CD4-positive, alpha-beta T cell (primary cell): ENCODE measurements at places on chromosomes 12 and 14.

- no peak for DNase-seq
Measured at GRCh38 chr12:115267891-115268290, 583.9 kb upstream of the TBX3 start.

GRCh38 chr12:98259693-98260092 is 255.7 kb upstream of the TMPO start:
- DNase-seq: no peak

- no peak for DNase-seq
Measured at GRCh38 chr14:93619176-93619793, 169.0 kb downstream of the PRIMA1 start.

- no peak for DNase-seq
Measured at GRCh38 chr14:69584389-69584788, 9.7 kb upstream of the CCDC177 start.

- peak; percentile 40 for DNase-seq
Measured at GRCh38 chr14:89618811-89619551, 201.9 kb upstream of the FOXN3 start.

- no peak for DNase-seq
Measured at GRCh38 chr12:2561367-2561766, 233.4 kb upstream of the FKBP4 start.

DNA sequence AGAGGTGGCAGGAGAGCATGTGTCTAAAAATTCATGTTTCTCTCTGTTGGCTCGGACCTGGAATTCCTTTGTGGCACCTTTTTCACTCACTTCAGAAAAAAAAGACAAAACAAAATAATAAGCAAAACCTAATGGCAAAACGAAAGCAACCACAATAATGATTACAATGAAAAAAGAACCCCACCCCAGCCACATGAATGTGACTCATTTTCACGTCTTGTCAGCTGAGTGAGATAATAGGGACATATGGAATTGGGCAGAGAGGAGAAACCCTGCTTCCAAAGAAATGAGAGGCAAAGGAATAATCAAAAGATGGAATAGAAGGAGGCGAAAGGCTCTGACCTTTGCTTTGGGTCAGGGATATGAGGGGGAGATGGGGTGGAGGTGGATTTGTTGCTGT is 143.4 kb downstream of the SLC8A3 start:
- DNase-seq: no peak

DNA sequence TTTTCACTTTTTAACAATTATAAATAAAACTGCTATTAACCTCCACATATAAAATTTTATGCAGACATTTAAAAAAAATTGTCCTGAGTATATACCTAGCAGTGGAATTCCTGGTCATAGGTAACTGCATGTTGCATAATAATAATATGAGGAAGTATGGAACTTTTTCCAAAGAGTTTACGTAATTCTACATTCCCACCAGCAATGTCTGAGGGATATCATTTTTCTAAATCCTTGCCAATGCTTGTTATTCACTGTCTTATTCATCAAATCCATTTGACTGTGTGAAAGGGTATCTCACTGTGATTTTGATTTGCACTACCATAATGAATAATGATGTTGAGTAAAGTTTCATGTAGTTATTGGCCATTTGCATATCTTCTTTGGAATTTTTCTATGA is 393.8 kb downstream of the LRFN5 start:
- DNase-seq: no peak

- DNase-seq: peak; percentile 71
Measured at GRCh38 chr14:55191203-55192053, at the start of gene DLGAP5. DLGAP5 (minus strand) TSS chr14:55191585; CDS start chr14:55189179, 2,406 bp downstream.

- DNase-seq: no peak
Measured at GRCh38 chr12:95718006-95718431, 72.5 kb downstream of the NTN4 start.
